ENCODE measurements at places on chromosomes 13 and 19.
A peak's percentile ranks its signal among the peaks of the same experiment; 100 is the strongest.

- DNase-seq, result peak; percentile 10
Measured at GRCh38 chr19:30046522-30046921, 104.5 kb downstream of the URI1 start.

DNA sequence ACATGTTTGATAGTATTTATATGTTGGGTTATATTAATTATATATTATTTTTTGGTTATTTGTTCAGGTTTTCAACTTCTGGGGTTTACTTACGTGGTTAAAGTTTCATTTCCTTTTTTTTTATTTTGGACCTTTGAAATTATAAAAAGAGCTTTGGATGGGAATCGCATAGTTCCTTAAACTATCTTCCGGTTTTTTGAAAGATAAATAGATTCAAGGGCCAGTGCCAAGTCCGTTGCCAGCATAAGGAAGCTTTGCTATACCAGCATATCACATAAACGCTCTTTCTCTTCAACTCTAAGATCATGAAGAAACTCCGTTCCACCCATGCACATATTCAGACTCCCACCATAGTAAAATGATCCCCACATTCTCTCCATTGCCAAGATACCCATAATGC is 7.4 kb upstream of the OXGR1 start:
- no peak for DNase-seq

DNA sequence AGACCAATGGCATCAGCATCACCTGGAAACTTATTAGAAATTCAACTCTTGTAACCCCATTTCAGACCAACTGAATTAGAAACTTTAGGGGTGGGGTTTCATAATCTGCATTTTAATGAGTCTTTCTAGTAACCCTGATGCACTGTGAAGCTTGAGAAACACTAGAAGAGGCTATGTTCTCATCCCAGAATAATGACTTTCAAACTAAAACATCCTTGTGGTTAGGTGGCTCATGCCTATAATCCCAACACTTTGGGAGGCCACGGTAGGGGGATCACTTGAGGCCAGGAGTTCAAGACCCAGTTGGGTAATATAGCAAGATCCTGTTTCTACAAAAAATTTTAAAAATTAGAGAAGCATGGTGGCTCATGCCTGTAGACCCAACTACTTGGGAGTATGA is 402.4 kb downstream of the DLEU7 start:
- no peak for DNase-seq

DNA sequence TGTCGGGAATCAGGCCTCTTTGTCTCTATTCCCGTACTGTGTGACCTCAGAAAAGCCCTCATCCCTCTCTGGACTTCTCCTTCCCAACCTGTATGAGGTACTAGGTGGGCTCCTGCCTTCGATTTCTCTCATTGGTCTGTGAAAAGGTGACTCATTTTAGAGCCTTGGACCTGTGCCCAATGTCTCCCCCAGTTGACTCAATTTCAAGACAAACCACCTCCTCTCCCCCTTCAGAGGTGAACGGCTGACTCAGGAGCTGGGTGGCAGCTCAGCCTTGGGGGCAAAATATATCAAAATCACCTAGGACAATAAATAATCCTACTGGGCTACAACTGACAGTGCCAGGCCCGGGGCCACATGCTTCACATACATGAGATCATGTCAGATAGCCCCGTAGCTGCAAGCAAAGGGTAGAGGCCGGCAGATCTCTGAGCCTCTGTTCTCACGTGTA is 630 bp downstream of the COQ8B start:
- peak; percentile 47 for DNase-seq

- no peak for DNase-seq
Measured at GRCh38 chr13:36530050-36530789, 97.9 kb downstream of the CCNA1 start.

GRCh38 chr19:49363268-49364082 is at the start of gene DKKL1:
DKKL1 (plus strand) TSS chr19:49363877; CDS start chr19:49363999, 122 bp downstream.
- no peak for DNase-seq

DNA sequence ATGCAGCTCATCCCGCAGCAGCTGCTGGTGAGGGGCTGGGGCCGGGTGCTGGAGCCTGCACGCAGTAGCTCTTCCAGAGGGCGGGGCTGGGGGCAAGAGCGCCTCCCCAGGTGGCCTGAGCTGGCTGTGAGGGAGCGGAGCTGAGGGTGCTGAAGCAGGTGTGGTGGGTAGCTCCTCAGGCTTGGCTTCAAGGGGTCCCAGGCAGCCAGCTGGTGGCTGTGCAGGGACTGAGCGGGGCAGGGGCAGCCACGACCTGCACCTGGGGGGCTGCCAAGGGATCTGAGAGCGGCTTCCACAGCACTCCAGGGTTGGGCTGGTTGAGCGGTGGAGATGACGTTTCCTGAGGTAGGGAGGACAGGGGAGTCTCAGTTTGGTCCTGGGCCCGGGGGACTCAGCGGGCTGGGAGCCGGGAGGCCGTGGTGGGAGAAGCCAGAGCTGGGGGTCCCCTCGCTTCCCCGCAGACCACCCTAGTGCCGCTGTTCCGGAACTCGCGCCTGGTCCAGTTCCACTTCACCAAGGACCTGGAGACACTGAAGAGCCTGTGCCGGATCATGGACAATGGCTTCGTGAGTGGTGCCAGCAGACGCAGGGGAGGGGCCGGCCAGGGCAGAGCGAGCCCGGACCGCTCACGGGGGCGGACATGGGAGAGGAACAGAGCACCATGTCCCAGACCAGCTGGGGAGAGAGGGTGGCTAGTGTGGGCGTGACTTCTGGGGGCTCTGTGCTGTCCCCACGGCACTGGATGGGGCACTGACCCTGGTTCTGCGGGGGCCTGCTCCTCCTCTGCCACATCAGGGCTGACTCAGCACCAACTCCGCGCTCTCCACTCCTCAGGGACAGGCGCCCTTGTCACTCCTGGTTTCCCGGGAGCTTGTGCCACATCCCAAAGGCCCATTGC is 7.4 kb downstream of the PTOV1 start:
- DNase-seq, result no peak

- no peak for DNase-seq
Measured at GRCh38 chr19:16334411-16334810, 9.8 kb downstream of the KLF2 start.

GRCh38 chr19:55024111-55024510 is 14.0 kb downstream of the GP6 start:
- DNase-seq, result no peak

GRCh38 chr19:41871573-41872383 is 5.3 kb upstream of the CD79A start:
- DNase-seq, result no peak

DNA sequence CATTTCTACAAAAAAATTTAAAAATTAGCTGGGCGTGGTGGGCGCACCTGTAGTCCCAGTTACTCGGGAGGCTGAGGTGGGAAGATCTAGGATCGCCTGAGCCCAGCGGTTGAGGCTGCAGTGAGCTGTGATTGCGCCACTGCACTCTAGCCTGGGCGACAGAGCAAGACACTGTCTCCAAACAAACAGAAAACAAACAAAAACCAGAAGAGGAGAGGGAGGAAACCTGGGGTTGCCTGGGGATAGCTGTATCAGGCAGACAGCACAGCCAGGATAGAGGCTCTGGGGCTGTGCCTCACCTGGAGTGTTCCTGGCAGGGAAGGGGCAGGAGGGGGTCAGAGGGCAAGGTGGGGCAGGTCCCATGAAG is 2.6 kb upstream of the POLR2E start:
- DNase-seq, result no peak

DNA sequence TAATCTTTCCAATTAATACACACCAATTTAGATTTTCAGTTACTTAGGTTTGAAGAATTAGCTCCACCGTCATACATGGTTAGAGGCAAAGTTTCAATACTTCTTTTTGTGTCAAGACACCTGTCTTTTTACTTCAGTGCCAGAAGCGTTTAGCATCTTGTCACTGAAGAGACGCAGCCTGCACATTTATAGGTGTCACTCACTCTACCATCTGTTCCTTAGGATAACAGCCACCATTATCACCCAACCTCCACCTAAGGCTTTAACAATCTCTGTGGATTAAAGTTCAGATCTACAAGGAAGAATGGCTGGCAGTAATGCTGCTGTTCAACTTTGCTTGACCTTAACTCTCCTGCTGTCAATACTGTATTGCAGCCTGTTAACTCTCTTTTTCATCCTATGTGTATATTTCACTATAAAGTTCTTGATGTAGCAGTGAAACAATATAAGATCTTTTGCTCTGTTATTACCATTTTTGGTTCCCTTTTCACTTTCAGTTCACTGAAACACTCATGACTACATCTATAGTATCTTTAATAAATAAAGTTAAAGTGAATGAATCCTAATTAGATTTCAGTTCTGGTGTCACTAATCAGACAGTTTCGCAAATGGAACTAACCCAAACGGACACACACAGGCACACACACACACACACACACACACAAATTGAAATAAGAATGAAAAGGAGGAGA is 435.6 kb downstream of the PCDH9 start:
- DNase-seq, result peak; percentile 32

DNA sequence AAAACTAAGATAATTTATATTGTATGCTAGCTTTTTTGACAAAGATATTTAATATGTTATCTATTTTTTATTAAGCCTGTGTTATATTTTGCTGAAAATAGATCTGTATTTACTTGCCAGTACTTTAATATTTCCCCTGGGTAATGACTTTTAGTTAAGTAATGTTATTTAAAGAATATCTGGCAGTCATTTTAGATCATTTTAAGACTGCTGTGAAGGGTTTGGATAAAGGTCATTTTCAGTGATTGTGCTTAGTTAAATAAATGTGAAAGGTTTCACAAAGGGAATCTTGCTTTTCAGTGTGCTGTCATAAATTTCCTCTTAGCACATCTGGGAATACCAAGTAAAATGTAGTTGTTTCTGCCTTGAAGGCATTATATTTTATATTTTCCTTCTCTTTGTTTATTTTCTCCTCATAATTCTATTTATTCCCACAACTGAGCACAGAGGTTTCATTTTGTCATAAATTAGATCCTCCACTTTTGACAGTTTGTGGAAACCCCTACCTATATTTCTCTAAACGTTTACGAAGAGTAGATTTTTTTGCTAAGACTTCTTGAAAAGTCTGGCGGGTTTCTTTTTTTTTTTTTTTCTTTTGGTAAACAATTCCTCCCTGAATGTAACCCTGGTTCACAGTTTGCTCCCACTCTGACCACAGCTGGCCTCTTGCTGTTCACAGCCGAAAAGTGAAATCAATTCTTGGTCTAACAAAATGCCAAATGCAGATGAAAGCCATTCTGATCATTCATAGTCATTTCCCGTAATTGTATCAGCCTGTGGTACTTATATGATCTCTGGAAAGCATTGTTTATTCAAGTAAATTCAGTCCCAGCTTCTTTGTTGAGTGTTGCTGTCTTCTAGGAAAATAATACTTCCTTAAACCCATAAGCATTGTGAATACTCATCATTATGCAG is 87.8 kb downstream of the MAB21L1 start:
- no peak for DNase-seq

- DNase-seq, result no peak
Measured at GRCh38 chr19:53463263-53463662, 4.3 kb upstream of the ZNF813 start.

DNA sequence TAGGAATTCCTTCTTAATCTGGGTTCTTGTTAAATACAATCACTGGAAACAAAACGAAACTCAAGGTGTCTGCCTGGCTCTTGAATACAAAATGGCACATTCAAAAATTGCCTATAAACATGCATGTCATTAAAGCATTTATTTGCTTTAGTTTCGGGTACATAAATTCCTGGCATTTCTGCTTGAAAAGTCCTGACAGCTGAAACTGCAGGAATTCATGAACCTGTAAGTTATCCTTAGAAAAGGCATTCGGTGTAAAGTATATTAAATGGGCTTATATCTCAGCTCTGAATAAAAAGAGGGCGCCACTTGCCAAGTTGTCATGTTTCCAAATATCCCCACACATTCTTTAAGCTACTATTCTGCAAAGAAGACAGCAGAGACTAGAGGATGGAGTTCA is 32.9 kb downstream of the RXFP2 start:
- DNase-seq, result no peak

DNA sequence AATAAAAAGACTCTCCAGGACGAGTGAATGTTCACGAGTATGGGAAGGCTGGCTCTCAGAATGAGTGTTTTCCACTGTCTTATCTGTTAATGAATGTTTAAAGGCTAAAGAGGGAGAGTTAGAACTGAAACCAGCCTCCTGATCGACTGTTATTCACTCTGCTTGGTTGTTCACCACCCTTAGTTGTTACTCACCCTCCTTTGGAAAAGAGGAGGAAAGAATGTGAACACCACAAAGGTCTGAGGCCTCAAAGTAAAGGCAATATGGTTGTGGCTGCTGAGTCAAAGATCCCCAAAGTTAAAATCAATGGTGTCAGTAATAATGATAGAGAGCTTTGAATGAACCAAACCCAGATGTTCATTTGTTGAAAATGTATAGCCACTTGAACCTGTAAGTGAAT is 1793.2 kb upstream of the PCDH20 start:
- DNase-seq, result no peak

DNA sequence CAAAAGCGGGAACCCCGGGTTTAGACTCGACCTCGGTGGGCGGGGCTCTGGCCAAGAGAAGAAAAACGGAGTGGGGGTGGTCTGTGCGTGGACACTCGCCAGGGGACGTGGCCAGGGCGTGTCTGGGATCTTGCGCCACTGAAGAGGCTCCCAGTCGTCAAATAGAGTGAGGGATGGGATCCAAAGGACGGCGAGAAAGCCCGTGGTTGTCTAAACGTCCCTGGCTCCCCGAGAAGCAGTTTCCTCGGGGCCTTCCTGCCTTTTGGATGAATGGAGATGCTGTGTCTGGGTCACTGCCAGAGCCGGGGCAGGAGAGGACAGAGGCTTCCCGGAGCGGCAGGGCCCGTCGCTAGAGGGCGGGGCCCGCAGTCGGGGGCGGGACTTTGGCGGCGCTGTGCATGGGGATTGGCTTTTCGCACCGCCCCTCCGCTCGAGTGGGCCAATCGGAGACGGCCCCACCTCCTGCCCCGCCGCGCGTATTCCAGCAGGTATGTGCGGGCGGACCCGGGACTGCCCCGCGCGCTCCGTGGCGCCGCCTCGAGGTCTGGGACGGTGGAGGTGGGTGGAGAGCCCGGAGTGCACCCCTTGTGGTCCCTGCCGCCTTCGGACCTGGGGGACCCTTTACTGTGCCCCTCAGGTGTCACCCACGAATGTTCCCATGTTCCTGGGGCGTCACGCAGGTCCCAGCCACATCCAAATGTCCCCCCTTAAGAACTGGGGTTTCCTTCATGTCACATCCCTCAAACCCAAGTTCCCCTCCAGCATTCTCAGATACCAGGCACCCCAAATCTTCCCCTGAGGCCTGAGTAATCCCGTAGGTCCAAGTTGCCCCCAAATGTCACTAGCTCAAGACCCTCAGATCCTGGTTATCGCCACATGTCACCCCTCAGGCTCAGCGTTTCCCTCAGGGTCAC is 38.3 kb downstream of the ZSWIM4 start:
- peak; percentile 66 for DNase-seq

GRCh38 chr19:55325172-55325571 is at the start of gene TMEM150B:
TMEM150B (minus strand) TSS chr19:55325341; CDS start chr19:55321036, 4,305 bp downstream.
- no peak for DNase-seq

- DNase-seq, result peak; percentile 74
Measured at GRCh38 chr13:59495936-59496512, 667.7 kb downstream of the DIAPH3 start.

DNA sequence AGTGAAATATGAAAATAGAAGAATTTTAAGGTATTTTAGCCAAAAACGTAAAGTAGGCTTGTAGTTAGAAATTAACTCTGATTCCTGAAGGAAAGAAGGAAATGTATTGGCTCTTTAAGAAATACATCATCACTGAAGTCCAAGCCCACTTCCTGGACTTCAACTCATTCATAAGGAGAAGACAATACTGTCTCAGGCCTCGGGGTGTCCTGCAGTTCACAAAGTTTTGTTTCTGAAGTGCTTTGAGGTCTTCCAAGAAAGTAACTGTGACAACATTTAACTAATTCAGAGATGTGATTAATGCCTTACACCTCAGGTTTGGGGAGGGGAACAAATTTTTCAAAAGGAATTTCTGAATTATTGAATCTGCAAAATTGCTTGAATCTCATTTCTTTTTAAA is 65.8 kb upstream of the STARD13 start:
- no peak for DNase-seq

GRCh38 chr19:45322311-45322710 is 364 bp downstream of the CKM start:
- peak; percentile 65 for DNase-seq
